ENCODE measurements at places on chromosomes 1 and 21. TPM values are rescaled to one million over a fixed set of nuclear protein-coding genes. Genes with fewer than 3 reads are reported as not detected.
A peak's percentile ranks its signal among the peaks of the same experiment; 100 is the strongest.

DNA sequence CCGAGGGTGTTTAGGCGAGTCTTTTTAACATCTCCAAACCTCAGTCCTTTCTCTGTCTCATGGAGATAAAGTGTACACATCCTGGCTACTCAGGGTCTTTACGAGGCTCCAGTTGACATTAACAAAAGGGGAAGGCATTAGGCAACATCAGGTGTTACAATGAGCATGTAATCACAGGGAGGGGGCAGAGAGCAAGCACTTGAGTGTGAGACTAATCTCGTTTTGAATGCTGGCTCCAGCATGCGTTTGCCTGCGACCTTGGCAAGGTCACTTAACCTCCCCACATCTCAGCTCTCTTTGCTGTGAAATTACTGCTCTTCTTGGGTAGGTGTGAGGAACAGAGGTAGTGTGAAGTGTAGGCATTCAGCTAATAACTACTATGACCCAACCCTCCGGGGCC, 3.1 kb downstream of the TNNT2 start:
- H3K4me3 ChIP-seq = no peak overlapping the region
- H3K27me3 ChIP-seq = peaks cover 9% of the 10 kb centered on the region
- no peak for DNase-seq
- no peaks in the 10 kb centered on the region for H3K36me3 ChIP-seq

DNA sequence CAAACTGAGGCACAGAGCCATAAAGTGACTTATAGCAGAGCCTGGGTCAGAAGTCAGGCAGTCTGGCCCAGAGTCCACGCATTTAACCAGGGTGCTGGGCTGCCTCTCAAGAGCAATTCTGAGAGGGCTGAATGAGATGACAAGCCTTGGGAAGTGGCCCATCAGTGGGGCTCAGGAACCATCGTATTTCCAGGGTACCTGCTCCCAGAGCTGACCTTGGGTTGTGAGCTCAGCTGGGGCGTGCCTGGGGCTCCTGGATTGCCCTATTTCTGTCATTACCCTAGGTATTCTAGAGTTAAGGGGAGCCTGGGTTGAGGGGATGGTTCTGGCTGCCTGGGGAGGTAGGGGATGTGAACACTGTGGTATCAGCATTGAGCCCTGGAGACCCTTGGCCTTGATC, 49.4 kb downstream of the LGR6 start:
- no peak overlapping the region for H3K4me3 ChIP-seq
- no peaks in the 10 kb centered on the region for H3K36me3 ChIP-seq
- no peak for DNase-seq
- peaks cover 13% of the 10 kb centered on the region for H3K27me3 ChIP-seq

DNA sequence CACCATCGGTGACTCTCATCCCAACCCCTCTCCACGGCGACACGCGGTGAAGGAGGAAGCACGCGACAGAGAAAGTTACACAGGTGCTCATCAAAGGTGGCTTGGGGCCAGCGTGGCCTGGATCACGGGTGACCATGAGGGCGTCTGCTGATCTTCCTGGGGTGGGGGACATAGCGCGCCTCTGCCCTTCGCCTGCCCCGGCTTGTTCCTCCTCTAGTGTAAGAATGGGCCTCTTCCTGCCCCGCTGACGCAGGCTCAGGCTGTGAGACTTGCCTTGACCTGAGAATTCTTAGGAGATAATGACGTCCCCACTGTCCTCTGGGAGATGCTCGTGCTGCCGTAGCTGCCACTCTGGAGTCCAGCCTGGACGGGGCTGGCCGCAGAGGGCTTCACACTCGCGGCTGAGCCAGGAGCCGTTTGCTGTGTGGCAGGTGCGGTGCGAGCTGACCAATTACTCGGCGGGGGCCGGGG, 39.0 kb upstream of the TMEM52 start:
- DNase-seq = no peak
- H3K36me3 ChIP-seq = no peaks in the 10 kb centered on the region
- no peak overlapping the region for H3K27ac ChIP-seq

- no peaks in the 10 kb centered on the region for H3K27me3 ChIP-seq
- H3K4me3 ChIP-seq = no peak overlapping the region
- no peak for DNase-seq
- no peak overlapping the region for H3K27ac ChIP-seq
These were observed 145.6 kb downstream of the ZBTB18 start for GRCh38 chr1:244196571-244197285.

DNA sequence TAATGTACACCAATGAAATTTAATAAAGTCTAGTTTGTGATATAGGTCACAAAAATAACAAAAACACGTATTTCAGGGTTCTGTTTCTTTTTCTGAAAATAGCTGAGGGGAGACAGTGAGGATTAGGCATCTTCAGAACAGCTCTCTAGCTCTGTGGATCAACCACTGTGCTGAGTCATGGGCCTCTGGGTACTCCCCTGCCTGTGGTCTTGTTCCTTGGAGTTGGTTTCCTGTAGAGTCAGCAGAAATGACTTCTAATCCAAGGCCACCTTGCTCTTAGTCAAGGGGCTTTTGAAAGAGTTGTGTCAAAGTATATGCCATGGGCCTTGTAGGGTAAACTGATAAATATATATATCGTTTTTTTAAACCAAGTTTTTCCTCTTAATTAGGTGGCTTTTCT, 141.8 kb upstream of the ZRANB2 start:
- no peak overlapping the region for H3K4me3 ChIP-seq
- H3K36me3 ChIP-seq = no peaks in the 10 kb centered on the region

DNA sequence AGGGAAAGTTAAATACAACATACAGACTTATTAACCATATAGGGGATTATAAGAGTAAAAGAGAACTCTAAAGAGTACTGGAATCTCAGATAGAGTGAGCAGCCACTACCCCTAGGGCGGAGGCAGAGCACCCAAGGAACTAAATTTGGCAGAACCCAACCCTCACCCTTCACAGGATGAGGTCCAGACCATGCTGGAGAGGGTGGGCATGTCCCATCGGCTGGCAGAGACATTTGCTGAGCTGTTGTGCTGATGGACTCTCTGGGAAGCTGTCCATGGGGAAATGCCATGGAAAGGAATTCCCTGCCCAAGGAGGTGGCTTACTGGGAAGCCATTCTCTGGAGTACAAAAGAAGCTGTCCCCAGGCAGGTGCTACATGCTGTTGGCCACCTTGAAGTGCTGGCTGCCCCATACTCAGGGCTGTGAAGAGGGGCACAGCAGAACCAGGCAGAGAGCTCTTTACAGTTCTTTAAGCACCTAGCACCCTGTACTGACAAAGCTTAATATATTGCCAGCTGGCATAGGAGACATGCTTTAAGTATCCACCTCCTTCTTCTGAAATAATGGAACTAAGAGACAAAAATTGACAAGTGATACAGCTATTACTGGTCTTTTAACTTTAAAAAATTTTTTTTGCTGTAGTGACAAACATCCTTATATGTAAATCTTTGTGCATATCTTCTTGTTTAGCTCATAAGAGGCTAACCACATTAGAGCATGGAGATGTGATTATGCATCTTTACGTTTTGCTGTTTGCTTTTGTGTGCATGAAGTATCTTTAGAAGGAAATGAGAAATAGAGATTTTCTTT, 29.6 kb downstream of the TSNAX start:
- DNase-seq = no peak
- H3K36me3 ChIP-seq = peaks cover 36% of the 10 kb centered on the region
- no peak overlapping the region for H3K4me3 ChIP-seq
- H3K27ac ChIP-seq = no peak overlapping the region

- no peak for DNase-seq
- no peaks in the 10 kb centered on the region for H3K4me1 ChIP-seq
- peaks cover 7% of the 10 kb centered on the region for H3K27me3 ChIP-seq
- H3K27ac ChIP-seq = no peak overlapping the region
- no peaks in the 10 kb centered on the region for H3K36me3 ChIP-seq
These were observed 18.1 kb downstream of the CYP4B1 start for GRCh38 chr1:46816930-46817329.

DNA sequence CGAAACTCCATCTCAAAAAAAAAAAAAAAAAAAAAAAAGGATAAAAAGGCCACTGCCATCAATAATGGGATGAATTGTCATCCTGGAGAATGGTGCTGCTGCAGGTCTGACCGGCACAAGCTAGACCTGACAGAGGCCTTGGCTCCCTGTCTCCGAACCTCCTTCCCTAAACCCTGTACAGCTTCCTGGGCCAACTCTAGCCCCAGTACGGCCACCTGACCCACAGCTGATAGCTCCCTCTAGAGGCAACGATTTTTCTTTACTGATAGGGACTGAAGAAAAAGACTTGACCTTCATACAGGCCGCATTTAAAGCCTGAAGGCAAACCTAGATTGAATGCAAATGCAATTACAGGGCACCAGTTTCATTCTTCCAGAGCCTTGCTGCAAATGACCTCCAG, 30.7 kb downstream of the NOL9 start:
- no peak overlapping the region for H3K4me3 ChIP-seq
- no peaks in the 10 kb centered on the region for H3K4me1 ChIP-seq
- peaks cover 47% of the 10 kb centered on the region for H3K36me3 ChIP-seq
- no peak for DNase-seq

GRCh38 chr1:88888750-88889149, 2.6 kb downstream of the GTF2B start:
- H3K27me3 ChIP-seq = no peaks in the 10 kb centered on the region
- H3K4me1 ChIP-seq = peaks cover 43% of the 10 kb centered on the region
- no peak overlapping the region for H3K27ac ChIP-seq
- no peak for DNase-seq
- H3K36me3 ChIP-seq = peaks cover 50% of the 10 kb centered on the region

DNA sequence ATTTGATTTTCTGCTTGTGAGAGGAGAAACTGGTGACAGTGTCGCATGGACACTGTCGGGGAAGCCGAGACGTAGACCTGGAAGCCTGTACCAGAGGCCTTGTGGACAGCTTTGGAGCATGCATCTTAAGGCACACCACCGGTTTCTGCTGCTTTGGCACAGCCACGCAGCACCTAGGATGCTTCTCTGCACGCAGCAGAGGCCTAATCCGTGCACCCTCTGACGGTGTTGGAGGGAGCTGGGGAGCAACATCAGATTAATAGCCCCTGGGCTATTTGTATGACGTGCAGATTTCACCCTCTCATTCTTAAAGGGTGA, 30.3 kb downstream of the TEX35 start:
- H3K27ac ChIP-seq = peak overlapping the region; percentile 96
- no peaks in the 10 kb centered on the region for H3K27me3 ChIP-seq
- H3K4me3 ChIP-seq = peak overlapping the region; percentile 97
- H3K36me3 ChIP-seq = peaks cover 48% of the 10 kb centered on the region

DNA sequence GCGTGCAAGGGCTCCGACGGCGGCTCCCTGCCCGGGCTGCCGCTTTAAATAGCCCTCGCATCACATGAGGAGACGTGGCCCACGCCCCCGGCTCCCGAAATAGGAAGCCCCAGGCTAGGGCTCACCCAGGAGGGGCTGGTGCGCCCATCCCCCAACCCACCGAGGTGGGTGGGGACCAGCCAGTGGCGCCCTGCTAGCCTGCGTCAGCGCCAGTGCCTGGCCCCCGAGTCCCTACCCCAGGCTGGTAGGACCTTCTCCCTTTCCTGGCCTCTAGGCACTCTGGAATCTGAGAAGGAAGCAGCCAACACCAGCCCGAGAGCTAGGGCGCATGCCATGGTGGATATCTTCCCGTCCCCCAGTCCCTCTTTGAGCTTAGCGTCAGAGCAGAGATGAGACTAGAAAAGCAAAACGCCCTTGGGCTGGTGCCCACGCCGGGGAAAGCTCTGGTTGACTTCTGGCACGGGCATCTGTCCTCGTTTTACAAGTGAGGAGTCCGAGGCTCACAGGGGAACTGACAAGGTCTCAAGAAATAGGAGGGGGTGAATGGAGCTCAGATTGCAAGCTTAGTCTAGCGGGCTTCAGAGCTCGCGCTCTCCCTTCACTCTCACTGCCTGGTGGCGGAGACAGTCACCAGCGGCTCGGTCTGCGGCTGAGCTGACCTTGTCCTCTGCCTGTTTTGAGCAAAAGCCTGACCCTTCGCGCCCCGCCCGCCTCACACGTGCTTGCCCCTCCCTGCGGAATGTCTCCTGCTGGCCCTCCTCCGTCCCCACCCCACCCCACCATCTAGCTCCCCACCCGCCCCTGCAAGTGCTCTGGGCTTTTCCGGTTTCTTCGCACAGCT, at the start of gene FABP3:
TSS of gene FABP3 (minus strand) at position 21 of the 841 bp plus-strand sequence. CDS start 62 bp downstream, outside the sequence.
- peaks cover 15% of the 10 kb centered on the region for H3K4me1 ChIP-seq
- peak within 1 kb of the TSS; percentile 76 for H3K4me3 ChIP-seq
- no peaks in the 10 kb centered on the region for H3K36me3 ChIP-seq
- DNase-seq = no peak
- H3K27me3 ChIP-seq = peaks cover 5% of the 10 kb centered on the region
- H3K27ac ChIP-seq = no peak within 1 kb of the TSS

DNA sequence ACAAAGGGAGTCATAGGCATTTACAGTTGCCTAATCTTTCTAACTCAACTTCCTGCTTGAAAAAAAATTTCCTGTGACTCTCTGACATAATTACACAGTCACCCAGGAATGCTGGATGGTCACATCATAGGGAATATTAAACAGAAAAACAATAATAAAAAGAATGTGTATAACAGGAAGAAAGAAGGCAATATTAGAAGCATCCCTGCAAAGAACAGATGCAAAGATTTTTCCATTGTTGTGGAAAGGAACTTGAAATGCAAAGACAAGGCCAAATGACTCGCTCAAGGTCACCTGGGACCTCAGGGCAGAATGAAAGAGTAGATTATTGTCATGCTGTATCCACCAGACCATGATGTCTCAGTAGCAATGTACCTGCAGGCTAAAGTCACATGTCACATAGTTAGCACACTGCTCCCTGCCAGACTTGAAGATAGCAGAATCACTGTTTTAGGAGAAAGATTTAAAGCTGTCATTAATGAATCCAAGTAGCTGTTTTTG, 184.3 kb downstream of the CYYR1 start:
- no peaks in the 10 kb centered on the region for H3K4me1 ChIP-seq
- no peak overlapping the region for H3K27ac ChIP-seq
- H3K36me3 ChIP-seq = no peaks in the 10 kb centered on the region
- H3K27me3 ChIP-seq = no peaks in the 10 kb centered on the region
- no peak for DNase-seq
- no peak overlapping the region for H3K4me3 ChIP-seq

- H3K4me3 ChIP-seq = no peak overlapping the region
- no peaks in the 10 kb centered on the region for H3K27me3 ChIP-seq
- H3K36me3 ChIP-seq = no peaks in the 10 kb centered on the region
- no peaks in the 10 kb centered on the region for H3K4me1 ChIP-seq
These were observed 53.9 kb upstream of the ACTRT2 start for GRCh38 chr1:2967329-2967725.

- no peaks in the 10 kb centered on the region for H3K36me3 ChIP-seq
- H3K4me3 ChIP-seq = no peak overlapping the region
- DNase-seq = no peak
These were observed 123.7 kb downstream of the NAV1 start for GRCh38 chr1:201662646-201663045.

GRCh38 chr1:40132383-40133311, 28.5 kb upstream of the RLF start:
- no peak overlapping the region for H3K4me3 ChIP-seq
- no peak overlapping the region for H3K27ac ChIP-seq
- peaks cover 9% of the 10 kb centered on the region for H3K27me3 ChIP-seq
- H3K4me1 ChIP-seq = no peaks in the 10 kb centered on the region

- H3K4me3 ChIP-seq = peak overlapping the region; percentile 82
- no peak overlapping the region for H3K27ac ChIP-seq
- H3K36me3 ChIP-seq = peaks cover 3% of the 10 kb centered on the region
- peaks cover 14% of the 10 kb centered on the region for H3K4me1 ChIP-seq
- DNase-seq = no peak
- peaks cover 63% of the 10 kb centered on the region for H3K27me3 ChIP-seq
These were observed 1.7 kb upstream of the COL18A1 start for GRCh38 chr21:45403133-45403824.

Gene BNIPL
- total RNA-seq = 1.2 TPM

Gene C1orf21
- total RNA-seq = 0.09 TPM

Gene SLAMF1
- total RNA-seq = 91.7 TPM

Gene PRAMEF9
- not detected for total RNA-seq

Gene TNFRSF4
- 0.86 TPM for total RNA-seq

Gene LRRC39
- total RNA-seq = 0.71 TPM

Gene KCNN3
- total RNA-seq = 1.1 TPM

Measured in activated B cell treated with CpG ODN at 0.5 μM for 24 hours (primary cell).